Brain (organoid and tissue), 16 donors: ENCODE measurements at places on chromosomes 5 and 9.
A peak's percentile ranks its signal among the peaks of the same experiment; 100 is the strongest.

DNA sequence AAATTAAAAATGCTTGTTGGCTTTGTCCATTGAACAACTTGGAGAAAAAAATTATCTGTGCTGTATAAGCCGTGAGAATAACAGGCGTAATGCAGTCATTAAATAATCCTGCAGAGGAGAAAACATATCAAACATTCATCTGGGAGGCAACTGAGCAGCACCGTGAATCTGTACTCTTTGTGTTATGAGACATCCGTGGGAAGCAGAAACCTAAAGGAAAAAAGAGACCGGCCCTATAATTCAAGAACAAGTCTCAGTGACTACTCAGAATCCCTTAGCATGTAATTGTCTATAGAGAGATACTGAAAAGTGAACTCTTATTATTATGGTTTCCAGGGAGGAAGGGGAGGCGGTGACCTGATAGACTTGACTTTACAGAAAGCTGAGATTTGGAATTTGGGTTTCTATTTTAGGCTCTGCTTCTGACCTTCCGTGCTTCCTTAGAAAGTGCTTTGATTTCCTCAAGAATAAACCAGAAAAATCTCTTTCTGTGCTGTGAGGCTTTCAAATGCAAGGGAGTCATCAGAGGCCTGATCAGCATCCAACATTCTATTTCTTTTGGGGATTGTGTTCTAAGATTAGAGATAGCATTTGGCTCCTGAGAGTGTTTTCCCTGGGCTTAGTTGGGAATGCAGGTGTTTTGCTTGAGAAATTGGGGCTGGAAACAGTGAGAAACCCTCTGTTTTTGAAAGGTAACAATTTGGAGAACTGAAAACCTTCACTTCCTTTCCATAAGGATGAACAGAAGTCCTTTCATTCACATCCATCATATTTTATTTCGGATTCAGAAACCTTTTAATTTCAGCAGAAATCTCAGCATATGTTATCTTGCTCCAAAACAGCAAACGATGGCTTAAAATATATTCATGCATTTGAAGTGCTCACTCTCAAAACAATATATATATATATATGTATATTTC, 296.7 kb downstream of the CSNK1G3 start:
- DNase-seq, result peak; percentile 63

- DNase-seq, result peak; percentile 78
Measured at GRCh38 chr9:133148199-133149129, 15.2 kb downstream of the GBGT1 start.

DNA sequence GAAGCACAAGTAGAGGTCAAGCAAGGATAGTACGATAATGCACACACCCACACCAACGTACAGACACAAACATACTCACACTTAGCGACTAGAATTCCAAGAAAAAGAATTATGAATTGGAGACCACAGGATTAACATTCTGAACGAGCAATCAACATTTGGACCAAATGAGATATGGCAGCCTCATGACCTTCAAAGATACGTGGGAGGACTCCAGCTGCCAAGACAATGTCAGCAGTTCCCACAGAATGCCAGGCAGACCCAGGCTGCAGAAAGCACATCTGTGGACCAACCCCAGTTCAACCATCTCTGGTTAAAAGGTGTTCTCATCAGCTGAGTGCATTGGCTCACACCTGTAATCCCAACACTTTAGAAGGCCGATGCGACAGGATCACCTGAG, 187.6 kb upstream of the GRAMD2B start:
- no peak for DNase-seq

DNA sequence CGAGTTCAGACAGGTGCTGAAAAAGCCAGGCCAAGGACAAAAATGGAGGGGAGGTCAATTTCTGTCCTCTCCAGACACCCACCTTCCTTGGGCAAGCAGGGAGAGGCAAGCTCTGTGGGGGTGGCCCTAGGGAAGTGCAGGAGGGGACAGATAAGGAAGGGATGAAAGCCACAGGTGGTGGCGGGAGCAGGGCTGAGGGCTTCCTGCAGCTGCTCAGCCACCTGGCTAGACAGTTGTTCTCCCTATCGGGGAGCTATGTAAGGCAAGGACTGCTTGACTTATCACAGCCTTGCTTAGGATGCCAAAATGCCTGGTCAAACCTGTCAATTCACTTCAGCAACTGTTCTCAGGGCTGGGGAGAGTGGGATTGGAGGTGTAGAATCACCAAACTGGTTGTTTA, 266.1 kb downstream of the ZSWIM6 start:
- DNase-seq, result no peak

DNA sequence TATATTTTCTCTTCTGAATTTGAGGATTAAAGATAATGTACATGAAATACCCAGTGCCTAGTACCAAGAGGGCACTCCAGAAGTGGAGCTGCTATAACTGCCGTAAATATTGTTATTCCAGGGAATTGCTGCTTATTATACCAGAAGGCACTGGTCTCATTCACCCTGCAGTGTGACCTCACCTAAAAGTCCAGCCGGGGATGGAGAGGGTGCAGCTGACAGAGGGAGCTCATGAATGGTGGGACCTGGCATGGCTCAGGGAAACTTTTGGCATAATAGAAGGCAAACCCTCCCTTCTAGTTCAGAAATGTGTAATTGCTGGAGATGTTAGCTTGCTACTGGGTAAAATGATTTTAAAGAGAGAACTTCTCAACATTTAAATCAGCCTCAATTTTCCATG, 108.5 kb downstream of the MVB12B start:
- no peak for DNase-seq

- DNase-seq, result peak; percentile 79
Measured at GRCh38 chr5:54844905-54845566, 140.4 kb downstream of the ESM1 start.

- no peak for DNase-seq
Measured at GRCh38 chr5:100746730-100747129, 156.4 kb downstream of the ST8SIA4 start.

DNA sequence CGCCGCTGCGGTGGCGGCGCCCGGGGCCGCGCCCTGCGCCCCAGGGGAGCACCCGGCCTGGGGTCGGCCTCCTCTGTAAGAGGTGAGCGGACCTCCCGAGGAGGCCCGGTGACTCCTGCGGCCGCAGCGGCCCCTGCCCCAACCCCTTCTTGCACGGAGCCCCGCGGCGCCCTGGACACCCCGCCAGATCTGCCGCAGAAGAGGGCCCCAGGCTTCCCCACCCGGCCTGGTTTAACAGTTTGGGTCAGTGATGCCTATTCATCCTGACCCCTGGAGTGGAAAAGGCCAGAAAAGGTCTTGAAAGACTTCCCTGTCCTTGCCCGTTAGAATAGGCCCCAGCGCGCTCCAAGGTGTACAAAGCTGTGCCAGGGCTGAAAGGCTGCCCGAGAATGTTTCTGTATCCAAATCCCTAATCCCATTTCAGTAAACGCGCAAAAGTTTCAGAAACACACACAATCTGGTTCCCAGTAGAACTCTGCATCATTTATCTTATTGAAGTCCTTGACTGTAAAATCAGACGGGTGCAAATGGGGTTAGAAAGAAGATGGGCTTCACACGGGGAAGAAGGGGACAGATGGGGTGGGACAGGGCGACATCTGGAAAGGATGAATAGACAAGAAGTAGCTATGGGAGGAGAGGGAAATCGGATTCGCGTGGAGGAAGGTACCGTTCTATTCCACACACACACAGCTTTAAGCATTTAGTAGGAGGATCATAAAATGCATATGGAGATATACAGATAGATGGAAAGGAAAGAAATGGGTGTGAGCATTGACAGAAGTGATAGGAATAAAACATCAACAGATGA, 1.1 kb upstream of the SSBP2 start:
- DNase-seq, result peak; percentile 59

- DNase-seq, result peak; percentile 22
Measured at GRCh38 chr5:41154491-41154890, 58.8 kb downstream of the C6 start.

DNA sequence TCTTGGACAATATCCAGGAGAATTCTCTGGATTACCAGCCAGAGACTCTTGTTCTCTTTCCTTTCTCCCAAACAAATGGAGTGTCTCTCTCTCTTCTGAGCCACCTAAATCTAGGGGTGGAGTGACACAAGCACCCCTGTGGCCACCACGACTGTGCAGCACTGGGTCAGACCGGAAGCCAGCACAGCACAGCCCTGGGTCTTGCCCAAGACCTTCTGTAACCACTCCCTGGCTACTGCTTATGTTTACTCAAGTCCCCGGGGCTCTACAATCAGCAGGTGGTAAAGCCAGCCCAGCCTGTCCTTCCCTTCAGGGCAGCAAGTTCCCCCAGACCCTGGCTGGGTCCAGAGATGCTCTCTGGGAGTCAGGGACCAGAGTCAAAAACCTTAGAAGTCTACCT, 110.0 kb upstream of the TUT7 start:
- no peak for DNase-seq

DNA sequence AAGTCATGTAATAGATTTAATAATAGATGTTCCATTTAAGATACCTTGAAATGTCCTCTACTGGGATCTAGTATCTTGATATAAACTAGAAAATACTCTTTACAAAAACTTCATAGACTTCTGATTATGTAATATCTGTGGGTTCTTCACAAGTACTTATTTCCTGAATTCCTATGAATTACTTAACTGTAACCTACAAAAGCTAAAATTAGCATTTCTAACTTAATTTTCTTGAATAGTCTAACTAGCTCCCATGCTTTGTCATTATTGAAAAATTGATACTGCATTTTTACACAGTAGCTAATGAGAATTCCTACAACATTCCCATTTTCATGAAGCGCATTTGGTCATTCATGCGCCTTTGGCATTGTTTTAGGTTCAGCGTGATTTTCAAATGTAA, 1828.2 kb downstream of the MAT2B start:
- DNase-seq, result no peak

- DNase-seq, result no peak
Measured at GRCh38 chr5:22058620-22059019, 794.5 kb downstream of the CDH12 start.

- no peak for DNase-seq
Measured at GRCh38 chr9:127423476-127423933, 677 bp upstream of the ZNF79 start.

DNA sequence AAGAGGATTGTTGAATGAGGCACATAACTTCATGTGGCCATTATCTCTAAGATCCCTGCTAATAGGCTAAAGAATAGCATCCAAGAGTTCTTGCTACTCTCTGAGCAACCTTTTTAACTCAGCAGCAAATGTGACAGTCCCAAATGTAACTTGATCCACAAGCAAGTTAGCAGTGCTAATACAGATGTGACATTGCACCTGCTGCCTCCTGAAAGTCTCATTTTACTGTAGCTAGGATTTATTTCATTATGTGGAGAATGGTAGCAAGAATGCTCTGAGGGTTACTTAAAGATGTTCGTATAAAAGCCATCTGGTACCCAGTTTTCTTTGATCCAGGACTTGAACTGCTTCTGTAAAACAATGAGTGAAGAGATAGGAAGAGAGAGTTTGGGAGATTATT, 45.8 kb downstream of the CDH10 start:
- DNase-seq, result peak; percentile 24

- no peak for DNase-seq
Measured at GRCh38 chr5:67437905-67438845, 241.6 kb upstream of the CD180 start.

DNA sequence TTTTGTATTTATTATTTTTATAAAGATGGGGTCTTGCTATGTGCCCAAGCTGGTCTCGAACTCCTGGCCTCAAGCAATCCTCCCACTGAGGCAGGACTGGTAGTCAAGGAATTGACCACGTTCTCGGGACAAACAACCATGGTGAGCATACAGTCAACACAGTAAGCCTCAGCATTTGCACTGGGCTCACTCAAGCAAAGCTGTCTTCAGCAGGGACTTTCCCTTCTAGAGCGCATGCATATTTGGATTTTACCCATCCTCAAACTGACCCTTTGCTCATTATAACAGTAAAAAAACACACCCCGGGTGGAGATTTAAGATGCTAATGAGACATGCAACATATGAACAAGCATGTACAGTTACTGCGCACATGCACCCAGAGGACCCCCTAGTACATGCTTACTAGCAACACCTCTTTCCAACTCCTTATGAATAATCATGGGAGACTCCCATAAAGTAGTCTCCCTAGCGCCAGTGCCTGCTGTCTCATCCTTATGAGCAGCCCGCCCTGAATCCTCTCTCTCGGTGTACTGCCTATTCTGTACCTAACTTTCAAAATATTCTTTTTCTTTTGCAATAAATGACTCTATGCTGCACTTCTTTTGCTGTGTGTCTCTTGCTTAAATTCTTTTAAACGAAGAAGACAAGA, 41.5 kb downstream of the C5orf22 start:
- no peak for DNase-seq
